Activated T-cell treated with anti-CD3 and anti-CD28 coated beads, Interleukin-2, amount 50 U/mL, for 48 hours (primary cell): ENCODE measurements at places on chromosomes 7 and 10.
A peak's percentile ranks its signal among the peaks of the same experiment; 100 is the strongest.

DNA sequence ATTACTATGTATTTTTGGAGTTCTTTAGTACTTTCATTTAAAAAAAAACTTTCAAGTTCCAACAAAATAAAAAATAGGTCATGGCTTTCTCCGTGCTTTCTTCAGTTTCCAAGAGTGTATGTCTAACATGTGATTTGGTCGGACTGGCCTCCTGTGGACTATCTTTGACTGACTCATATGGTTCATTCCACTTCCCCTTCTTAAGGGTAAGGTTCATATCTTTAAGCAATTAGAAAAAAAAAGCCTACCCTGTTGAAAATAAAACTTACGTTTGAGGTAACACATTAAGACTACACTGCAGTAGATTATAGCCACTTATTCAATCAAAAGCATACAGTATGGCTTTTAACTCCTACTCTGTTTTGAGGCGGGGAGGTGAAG is 112.8 kb upstream of the AHR start:
- DNase-seq, result no peak

DNA sequence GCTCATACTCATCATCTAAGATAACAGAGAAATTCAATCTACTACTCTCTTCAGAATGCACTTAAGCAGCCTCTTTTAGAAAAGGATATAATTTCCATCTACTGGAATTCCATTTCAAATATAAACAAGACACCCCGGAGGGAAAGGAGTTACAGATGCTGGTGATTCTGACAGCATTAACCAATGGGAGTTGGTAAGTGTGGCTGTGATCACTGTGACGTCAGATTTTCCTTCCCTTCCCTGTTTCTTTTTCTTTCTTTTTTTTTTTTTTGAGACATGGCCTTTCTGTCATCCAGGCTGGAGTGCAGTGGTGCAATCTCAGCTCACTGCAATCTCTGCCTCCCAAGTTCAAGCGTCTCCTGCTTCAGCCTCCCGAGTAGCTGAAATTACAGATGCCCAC is 106.6 kb downstream of the ACTR3B start:
- DNase-seq, result no peak

GRCh38 chr10:17617031-17617911 is at the start of gene HACD1:
HACD1 (minus strand) TSS chr10:17617374; CDS start chr10:17617339, 35 bp downstream.
- DNase-seq, result peak; percentile 75

GRCh38 chr10:96743988-96744585 is 23.8 kb upstream of the PIK3AP1 start:
- no peak for DNase-seq

GRCh38 chr10:91689731-91690168 is 56.9 kb upstream of the PPP1R3C start:
- no peak for DNase-seq
